ENCODE measurements at places on chromosomes 2 and 18.

GRCh38 chr2:171136024-171136423 is 24.7 kb downstream of the TLK1 start:
- no peak for DNase-seq
- no peak overlapping the region for H3K4me3 ChIP-seq
- peaks cover 18% of the 10 kb centered on the region for H3K4me1 ChIP-seq
- H3K27me3 ChIP-seq = no peaks in the 10 kb centered on the region

GRCh38 chr18:55287935-55288868 is 299.8 kb downstream of the TCF4 start:
- DNase-seq = no peak
- no peaks in the 10 kb centered on the region for H3K27me3 ChIP-seq
- peak overlapping the region; percentile 88 for H3K27ac ChIP-seq

DNA sequence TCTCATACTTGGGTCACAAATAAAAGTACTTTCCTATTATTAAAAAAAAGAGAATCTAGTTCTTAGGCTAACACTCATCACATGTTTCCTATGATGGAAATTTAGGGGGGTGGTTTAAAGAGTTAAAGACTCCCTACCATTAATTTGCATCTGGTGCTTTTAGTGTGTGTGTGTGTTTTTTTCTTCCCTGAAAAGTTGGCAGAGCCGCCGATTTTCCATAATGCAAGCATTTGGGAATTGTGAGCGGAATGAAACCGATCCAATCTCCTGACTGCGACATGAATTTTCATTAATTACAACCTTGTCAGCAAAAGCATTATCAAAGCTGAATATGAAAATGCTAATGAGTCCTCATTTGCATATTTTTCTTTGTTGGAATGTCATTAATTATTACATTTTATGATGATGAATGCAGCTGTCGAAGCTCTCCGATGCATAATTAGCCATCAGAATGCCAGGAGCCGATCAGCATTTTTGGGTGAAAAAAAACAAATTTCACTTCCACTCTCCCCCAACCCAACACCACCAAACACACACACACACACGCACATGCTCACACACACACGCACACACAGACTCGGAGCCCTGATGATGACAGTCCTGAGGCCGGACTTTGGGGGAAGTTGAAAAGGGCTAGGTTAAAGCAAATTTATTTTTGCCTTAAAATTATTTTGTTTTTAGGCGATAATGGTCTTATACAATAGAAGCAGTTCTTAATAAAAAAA is 165.4 kb downstream of the TCF4 start:
- H3K4me3 ChIP-seq = no peak overlapping the region
- no peaks in the 10 kb centered on the region for H3K36me3 ChIP-seq
- peaks cover 72% of the 10 kb centered on the region for H3K4me1 ChIP-seq
- H3K27ac ChIP-seq = peak overlapping the region; percentile 59
- H3K27me3 ChIP-seq = peaks cover 9% of the 10 kb centered on the region

- H3K27me3 ChIP-seq = peaks cover 10% of the 10 kb centered on the region
- no peak overlapping the region for H3K27ac ChIP-seq
- H3K4me3 ChIP-seq = no peak overlapping the region
- peaks cover 6% of the 10 kb centered on the region for H3K4me1 ChIP-seq
- no peaks in the 10 kb centered on the region for H3K36me3 ChIP-seq
Measured at GRCh38 chr2:46236006-46236875, 61.0 kb upstream of the EPAS1 start.

DNA sequence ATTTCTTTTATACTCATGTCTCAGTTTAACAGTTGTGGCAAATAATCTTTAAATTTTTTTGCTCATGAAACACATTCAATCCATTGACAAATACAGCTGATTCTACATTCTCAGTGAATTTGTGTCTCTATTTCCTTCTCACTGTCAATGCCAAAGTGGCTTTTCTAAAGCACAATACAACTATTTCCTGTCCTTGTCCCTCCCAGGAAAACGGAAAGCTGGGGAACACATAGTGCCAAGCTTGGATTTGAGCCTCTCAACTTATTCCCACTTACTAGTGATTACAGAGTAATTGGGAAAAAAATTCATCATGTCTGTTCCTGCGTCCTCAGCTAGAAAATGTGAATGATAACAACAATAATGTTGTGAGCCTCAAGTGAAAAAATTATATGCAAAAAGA is 899.7 kb upstream of the CDH2 start:
- no peaks in the 10 kb centered on the region for H3K36me3 ChIP-seq
- no peak overlapping the region for H3K4me3 ChIP-seq
- no peaks in the 10 kb centered on the region for H3K27me3 ChIP-seq
- H3K4me1 ChIP-seq = peaks cover 11% of the 10 kb centered on the region
- no peak overlapping the region for H3K27ac ChIP-seq
